Astrocyte of the hippocampus (primary cell): ENCODE measurements at places on chromosomes 11 and 22.
A peak's percentile ranks its signal among the peaks of the same experiment; 100 is the strongest.

GRCh38 chr11:105456950-105457349, 152.9 kb upstream of the GRIA4 start:
- no peak for DNase-seq

GRCh38 chr11:118620529-118621070, 13.2 kb downstream of the PHLDB1 start:
- DNase-seq = no peak

GRCh38 chr11:95625164-95625900, 164.2 kb downstream of the FAM76B start:
- DNase-seq = peak; percentile 39

- DNase-seq = no peak
Measured at GRCh38 chr11:28833169-28833568, 725.0 kb downstream of the METTL15 start.

DNA sequence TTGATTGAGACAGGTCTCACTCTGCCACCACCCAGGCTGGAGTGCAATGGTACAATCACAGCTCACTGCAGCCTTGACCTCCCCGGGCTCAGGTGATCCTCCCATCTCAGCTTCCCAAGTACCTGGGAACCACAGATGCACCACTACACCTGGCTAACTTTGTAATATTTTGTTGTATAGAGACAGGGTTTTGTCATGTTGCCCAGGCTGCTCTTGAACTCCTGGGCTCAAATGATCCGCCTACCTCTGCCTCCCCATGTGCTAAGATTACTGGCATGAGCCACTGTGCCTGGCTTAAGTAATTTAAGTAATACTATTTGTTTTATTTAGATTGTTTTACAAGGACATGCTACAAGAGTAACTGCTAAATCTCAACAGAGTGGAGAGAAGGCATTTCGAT, 33.5 kb downstream of the ZNF143 start:
- DNase-seq = no peak

DNA sequence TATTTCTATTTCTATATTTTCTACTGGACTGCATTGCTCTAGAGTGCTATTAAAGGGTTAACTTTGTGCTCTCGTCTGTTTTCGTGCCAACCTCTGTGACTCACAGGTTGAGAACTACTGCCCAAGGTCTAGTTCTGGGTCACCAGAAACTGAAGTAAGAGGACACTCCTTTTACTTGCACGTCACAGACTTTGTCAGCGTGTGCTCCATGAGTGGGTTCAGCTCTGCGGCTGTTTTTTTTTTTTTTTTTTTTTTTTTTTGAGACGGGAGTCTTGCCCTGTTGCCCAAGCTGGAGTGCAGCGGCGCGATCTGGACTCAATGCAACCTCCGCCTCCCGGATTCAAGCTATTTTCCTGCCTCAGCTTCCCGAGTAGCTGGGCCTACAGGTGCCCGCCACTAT, 49.8 kb downstream of the CLMP start:
- DNase-seq = peak; percentile 71
